ENCODE measurements at places on chromosomes 12 and 14.

DNA sequence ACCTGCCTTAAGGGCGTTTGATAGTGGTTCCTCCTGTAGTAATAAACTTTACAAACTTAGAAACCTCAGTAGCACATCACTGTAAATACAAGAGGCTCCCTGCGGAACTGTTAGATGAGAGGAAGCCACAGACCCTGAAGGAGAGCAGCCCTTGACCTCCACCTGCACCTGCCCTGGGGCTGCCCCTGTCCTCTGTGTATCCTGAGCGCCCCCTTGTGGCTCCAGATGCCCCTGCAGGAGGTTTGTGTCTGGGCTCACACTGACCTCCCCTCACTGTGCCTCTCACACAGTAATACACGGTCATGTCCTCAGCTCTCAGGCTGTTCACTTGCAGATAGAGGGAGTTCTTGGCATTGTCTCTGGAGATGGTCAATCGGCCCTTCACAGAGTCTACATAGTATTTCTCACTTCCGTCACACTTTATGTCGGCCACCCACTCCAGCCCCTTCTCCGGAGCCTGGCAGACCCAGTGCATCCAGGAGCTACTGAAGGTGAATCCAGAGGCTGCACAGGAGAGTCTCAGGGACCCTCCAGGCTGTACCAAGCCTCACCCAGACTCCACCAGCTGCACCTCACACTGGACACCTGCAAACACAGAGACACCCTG, 1059.8 kb downstream of the TMEM121 start:
- peak; percentile 18 for DNase-seq

DNA sequence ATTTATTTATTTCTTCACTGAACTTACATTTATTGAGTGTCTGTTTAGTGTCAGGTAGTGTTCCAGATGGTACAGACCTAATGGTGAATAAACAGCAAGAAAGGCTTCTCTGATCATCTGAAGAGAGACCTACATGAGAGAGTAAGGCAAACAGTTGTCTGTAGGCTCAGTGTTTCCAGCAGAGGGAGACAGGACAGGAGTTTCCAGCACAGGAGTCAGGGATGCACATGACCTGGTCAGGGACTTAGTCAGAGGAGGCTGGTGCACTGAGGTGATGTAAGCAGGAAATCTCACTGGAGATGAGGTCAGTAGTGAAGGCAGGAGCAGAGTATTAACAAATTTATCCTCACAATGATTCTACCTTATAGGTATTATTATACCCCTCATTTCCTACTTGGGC, 233.2 kb downstream of the MDGA2 start:
- no peak for DNase-seq

- DNase-seq, result no peak
These were observed 5.2 kb downstream of the PPM1A start for GRCh38 chr14:60254176-60254575.

GRCh38 chr12:120225200-120225558, 24.3 kb upstream of the RPLP0 start:
- no peak for DNase-seq

DNA sequence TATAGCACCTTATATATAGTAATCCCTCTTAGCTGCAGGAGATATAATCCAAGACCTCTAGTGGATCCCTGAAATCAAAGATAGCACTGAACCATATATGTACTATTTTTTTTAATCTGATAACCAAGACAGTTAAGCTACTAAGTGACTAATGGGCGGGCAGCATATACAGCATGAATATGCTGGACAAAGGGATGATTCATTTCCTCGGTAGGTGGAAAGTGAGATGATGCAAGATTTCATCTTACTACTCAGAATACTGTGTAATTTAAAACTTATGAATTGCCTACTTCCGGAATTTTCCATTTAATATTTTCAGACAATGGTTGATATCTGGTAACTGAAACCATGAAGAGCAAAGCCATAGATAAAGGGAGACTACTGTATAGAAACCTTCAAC, 36.2 kb downstream of the PRMT8 start:
- no peak for DNase-seq

DNA sequence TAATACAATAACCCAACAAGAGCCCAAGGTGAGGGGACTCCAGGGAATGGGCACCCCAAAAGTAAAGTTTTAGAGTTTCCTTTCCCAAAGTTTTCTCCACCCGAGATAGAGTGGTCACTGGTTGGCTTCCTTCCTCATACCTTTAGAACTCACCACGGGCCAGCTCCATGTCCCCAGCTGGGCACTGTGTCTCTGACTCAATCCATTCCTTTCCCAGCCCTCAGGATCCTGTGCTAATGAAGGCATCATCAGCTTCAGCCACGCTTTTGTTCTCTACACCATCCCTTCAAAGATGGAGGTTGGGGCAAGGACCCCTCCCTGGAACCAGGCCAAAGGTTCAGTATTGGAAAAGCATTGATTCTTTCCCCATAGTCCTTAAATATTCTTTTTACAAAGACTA, 59.8 kb upstream of the VASH1 start:
- DNase-seq, result no peak

- no peak for DNase-seq
These were observed 716.0 kb downstream of the LRFN5 start for GRCh38 chr14:42322531-42323284.

DNA sequence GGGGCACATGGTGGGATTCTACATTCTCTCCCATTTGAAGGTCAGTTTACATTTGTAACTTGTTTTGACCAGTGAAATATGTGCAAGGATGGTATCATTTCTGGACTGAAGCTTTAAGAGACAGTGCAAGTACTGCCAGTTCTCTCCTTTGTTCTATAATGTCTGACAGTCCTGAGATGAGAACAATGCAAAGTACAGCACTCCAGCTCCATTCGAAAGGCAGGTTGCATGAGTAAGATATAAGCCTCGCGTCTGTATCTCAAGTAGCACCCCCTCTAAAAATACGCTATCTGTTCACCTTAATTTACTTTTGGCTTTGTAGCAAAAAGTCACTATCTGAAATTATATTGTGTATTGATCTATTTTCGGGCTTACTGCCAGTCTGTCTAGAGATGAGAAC, 1122.2 kb upstream of the TMEM132C start:
- DNase-seq, result no peak

DNA sequence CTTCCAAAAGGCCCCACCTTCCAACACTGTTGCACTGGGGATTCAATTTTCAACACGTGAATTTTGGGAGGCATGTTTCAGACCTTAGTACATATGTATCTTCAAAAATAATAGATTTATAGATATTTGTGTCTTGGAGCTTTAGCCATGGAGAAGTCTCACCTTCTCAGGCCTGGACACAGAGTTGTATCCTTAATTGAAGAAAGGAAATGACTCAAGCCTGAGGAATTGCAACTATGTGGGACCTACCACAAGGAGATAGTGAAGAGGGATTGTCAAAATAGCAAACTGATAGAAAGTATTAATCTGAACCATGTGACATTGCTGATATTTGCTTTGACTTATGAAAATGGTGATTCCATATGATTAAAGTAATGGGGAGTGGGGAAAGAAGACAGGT, 89.8 kb downstream of the ACSS3 start:
- DNase-seq, result no peak

DNA sequence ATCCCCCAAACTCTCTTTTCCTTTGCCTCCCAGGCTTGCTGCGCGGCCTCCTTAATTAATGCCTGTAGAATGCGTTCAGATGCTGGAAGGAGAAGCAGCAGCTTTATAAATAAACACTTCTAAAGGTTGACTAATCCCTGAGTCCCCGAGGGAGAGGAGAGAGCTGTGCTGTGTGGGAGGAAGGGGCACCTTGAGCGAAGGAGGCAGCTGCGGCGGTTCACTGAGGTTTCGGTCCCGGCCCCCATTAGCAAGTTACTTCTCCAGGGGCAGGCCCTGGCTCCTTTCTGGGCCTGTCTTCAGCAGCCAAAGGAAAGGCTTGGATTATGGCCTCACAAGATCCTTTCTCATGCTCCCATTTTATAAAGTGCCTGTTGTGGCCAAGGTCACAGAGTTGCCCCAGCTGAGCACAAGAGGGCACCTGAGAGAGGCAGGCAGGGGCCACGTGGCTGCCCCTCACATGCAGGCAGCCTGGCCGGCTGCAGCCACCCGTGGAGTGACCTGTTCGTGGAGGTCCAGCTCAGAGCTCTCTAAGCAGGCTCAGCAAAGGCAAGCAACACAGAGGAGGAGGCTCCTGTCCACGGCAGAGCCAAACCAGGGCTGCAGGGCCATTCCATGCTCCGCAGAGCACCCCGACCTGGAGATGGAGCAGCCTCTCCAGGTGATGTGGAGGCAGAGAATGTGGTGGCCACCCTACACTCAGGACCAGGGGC, 15.0 kb upstream of the CACNA2D4 start:
- no peak for DNase-seq

DNA sequence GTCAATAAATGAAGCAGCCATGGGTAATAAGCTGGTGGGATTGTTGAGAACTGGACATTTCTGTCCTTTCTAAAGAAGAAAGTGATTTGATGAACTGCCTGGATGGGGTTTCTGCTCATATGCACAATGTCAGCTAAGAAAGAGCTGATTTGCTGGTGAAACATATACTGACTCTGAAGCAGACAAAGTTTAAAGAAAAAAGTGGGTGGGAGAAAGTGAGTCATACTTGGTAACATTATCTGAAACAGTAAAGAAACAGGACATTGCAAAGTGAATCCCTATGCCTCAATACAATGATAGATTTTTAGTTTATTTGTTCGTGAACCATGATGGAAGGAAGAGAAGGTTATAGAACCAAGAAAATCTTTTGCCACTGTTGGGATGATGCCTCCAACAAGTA, 95.6 kb upstream of the DNM1L start:
- no peak for DNase-seq

DNA sequence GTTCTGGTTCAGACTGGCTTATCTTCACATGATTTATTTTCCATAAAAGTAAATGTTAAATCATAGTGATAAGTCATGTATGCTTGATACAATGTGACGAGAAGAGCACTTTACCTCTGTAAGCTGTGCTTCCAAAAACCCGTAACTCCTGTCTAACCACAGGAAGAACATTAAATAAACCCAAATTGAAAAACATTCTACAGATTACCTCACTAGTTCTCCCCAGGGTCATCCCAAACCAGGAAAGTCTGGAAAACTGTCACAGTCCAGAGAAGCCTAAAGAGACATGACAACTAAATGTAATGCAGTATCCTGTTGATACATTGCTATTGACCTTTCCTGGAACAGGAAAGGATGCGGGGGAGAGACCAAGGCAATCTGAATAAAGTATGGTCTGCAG, 32.5 kb upstream of the DUSP6 start:
- DNase-seq, result no peak

GRCh38 chr14:68314642-68315041, 478.2 kb downstream of the ZFP36L1 start:
- DNase-seq, result no peak

DNA sequence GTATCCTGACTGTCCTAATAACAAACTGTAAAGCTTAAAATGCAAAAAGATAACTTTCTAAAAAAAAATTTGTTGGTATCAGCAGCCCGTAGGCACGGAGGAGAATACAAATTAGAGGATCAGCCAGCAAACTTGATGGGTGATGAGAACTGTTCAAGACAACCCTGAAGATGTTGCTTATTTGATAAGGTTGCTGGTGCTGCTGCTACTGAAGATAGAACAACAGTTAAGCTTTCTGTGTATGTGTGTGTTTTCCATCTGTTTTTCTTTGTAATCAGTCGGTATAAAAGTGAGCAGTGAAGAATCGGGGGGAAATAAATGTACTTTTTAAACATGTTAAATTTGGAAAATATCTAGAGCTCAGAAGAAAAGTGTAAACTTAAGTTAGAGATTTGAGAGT, 67.4 kb upstream of the POC1B start:
- DNase-seq, result no peak

DNA sequence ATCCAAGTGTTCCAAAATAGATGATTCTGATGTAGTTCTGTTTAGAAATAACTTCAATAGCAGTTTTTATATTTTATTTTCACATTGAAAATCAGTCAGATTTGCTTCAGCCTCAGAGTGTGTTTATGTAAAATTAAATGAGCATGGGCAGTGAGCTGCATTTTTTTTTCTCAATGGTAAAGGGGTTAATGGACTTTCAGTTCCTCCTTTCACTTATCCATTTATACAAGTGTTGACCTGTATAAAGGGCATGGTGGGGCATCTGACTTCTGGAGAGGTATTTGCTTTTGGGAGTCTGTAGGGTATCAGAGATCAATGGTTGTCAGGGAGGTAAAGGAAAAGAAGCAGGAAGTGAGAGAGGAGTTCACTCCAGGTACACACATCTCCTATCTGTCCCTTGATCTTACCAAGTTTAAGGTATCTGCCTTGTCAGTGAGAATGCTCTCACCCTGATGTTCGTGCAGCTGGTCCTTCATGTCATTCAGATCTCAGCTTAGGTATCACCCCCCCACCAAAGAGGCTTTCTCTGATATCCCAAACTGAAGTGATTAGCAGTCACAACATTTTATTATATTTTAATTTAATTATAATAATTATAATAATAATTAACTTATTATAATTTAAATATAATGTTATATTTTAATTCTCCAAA, 181.6 kb upstream of the LMNTD1 start:
- no peak for DNase-seq

- DNase-seq, result no peak
These were observed 83.6 kb downstream of the ANO2 start for GRCh38 chr12:5861416-5861815.

DNA sequence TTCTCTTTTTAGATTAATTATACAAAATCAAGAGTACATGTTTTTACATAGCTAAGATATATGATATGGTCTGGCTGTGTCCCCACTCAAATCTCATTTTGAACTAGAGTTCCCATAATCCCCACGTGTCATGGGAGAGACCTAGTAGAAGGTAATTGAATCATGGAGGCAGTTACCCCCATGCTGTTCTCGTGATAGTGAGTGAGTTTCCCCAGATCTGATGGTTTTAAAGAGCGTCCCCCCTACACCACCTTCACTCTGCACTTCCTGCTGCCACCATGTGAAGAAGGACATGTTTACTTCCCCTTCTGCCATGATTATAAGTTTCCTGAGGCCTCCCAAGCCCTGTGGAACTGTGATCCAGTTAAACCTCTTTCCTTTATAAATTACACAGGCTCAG, 21.4 kb upstream of the DRAM1 start:
- DNase-seq, result no peak

- no peak for DNase-seq
These were observed 68.3 kb downstream of the RERG start for GRCh38 chr12:15152868-15153267.

- DNase-seq, result no peak
These were observed 28.6 kb downstream of the PRDM4 start for GRCh38 chr12:107732365-107732764.

Measured in activated CD4-positive, CD25-positive, alpha-beta regulatory T cell (primary cell).